Foreskin melanocyte (primary cell): ENCODE measurements at places on chromosomes 7 and 10.
A peak's percentile ranks its signal among the peaks of the same experiment; 100 is the strongest.

GRCh38 chr10:66678521-66678920, 247.3 kb upstream of the LRRTM3 start:
- DNase-seq, result no peak

DNA sequence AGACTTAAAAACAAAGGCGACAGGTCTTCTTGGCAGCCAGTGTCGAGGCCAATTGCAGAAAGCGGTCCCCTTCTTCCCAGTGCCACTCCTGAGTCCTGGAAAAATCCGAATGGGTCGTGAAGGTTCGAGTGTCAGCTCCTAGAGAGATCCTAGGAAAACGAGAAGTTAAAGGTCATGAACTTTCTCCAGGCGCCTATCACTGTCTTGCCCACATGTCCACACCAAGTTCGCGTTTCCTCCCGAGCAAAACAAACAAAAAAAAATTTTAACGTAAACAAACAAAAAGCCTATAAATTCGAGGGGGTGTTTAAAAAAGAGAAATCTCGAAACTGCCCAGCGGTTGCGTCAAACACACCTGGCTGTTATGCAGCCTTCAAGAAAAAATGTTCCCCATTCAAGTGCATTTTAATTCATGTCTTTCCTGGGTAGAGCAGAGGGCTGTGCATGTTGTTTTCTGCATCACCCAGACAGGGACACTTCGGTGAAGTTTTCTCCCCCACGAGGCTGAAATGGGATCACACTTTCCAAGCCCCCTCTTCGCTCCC, 1.5 kb downstream of the ARHGAP21 start:
- DNase-seq, result no peak

- DNase-seq, result no peak
These were observed 1.3 kb upstream of the CALCR start for GRCh38 chr7:93575555-93576399.

DNA sequence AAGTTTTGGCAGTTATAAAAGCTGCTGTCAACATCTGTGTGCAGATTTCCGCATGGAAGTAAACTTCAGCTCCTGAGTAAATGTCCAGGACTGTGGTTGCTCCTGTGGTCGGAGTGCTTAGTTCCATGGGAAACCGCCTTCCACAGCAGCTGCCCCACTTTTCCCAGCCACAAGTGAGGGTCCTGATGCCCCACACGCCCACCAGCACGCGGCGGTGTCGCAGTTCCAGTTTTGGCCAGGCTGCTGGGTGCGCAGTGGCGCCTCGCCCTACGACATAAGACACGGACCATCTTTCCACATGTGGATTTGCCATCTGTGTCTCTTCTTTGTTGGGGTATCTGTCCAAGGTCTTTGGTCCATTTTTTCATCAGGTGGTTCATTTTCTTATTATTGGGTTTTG, 167.1 kb downstream of the DIP2C start:
- no peak for DNase-seq

GRCh38 chr10:33459602-33460001, 125.1 kb upstream of the NRP1 start:
- peak; percentile 7 for DNase-seq

DNA sequence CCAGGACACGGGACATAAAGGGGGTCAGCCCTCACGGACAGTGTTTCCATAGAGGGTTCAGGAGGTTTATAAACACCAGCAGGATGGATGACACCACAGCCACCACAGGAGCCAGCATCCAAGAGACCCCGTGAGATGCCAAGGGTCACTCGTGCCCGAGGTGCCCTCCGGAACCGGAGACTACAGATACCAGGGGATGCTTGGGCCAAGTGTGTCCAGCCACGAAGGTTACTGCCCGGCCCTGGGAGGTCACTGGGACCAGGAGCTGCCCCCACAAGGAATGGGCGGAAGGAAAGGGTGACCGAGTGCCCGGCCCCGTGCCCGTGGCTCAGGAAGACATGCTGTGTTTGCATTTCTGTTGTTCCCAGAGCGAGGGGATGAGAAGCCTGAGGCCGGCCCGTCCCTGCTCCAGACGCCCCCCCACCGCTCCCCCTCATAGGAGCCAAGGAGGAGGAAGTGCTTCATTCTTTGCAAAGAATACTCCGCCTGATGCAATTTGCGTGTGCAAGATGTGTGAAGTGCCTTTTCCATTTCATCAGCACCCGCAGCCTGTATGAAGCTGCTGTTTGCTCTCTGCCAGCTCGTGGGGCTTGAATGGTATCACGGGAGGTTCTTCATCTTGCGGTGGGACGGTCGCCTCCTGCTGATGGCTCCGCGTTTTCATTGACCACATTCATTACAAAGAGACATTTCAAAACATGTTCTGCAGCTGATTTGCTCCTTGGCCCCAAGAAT, 176.4 kb downstream of the ELFN1 start:
- DNase-seq, result no peak

DNA sequence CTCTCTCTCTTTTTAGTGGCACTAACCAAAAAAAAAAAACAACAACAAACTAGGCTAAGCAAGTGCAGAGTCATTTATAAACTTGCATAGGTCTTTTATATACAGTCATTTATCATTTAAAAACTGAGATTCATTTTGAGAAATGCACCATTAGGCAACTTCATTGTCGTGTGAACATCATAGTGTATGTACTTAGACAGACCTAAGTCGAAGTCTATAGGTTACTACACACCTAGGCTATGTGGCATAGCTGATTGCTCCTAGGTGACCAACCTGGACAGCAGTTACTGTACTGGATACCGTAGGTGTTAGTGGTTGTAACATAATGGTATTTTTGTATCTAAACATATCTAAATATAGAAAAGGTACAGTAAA, 109.1 kb upstream of the SAMD8 start:
- DNase-seq, result no peak

GRCh38 chr7:20399521-20399920, 68.8 kb downstream of the ITGB8 start:
- DNase-seq, result peak; percentile 94

- DNase-seq, result no peak
These were observed 34.0 kb upstream of the R3HCC1L start for GRCh38 chr10:98100476-98100875.

DNA sequence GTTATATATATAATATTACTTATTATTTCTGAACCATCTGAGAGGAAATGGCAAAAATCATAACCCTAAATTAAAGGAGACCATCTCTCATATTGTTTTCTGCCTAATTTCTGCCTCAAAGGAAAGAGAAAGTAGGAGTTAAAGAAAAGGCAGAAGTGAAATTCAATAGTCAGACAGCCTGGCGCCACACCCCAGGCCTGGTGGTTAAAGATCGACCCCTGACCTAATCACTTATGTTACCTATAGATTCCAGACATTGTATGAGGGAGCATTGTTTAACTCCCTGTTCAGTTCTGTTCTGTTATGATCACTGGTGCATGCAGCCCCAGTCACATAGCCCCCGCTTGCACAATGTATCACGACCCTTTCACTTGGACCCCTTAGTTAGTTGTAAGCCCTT, 24.9 kb upstream of the CHST3 start:
- DNase-seq, result no peak

DNA sequence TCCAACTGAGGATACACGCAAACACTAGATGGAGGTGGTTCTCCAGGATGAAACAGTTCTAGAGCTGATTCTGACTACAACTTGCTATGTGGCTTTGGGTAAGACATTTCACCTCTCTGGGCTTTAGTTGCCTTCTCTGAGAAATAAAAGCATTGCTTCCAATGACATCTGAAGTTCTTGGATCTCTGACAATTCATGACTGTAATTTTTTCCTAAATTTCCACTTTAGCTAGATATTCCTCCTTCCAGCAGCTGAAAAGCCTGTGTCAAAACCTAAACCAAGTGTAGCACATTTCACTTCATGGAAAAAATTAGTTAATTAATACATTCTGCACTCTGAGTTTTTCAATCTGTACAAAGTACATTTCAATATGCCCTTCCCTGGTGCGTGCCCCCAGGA, 50.0 kb upstream of the ANK3 start:
- DNase-seq, result no peak

DNA sequence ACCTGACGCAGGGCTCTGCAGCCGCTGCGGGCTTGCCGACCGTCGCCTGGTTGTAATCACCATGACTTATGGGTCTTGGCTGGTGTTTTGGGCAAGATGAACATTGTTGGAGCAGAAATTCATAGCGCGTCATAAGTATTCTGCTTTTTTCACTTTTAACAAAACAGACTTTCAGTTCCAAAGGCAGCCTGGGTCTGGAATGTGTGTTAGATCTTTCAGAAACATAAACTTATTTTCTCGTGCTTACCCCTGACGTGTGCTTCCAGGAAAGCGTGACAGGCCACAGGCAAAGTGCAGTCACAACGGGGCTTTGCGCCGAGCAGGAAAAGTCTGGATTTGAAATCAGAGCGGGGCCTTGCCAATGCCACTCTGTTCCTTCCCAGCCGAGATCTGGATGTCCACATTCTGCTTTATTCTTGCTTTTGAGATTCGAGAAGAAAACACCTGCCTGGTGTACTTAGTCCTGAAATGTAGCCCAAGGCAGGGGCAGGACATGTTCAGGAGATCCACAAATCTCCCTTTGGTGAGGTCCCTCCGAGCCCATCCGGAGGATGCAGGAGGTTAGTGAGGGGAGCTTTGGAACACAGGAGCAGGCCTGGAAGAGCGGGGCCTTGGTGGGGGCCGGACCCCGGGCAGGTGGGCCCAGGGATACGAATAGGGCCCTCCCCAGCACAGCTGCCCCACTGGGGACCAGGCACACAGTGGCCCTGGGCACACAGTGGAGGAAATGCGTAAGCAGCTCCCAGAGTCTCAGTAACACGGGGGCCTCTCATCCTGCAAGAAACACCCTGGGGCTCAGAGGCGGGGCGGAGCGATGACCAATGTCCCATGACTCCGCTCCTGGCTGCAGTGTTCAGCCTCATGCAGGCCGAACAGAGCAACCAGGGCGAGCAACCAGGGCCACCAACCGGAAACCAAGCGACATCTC, 49.5 kb upstream of the EBF3 start:
- DNase-seq, result no peak

DNA sequence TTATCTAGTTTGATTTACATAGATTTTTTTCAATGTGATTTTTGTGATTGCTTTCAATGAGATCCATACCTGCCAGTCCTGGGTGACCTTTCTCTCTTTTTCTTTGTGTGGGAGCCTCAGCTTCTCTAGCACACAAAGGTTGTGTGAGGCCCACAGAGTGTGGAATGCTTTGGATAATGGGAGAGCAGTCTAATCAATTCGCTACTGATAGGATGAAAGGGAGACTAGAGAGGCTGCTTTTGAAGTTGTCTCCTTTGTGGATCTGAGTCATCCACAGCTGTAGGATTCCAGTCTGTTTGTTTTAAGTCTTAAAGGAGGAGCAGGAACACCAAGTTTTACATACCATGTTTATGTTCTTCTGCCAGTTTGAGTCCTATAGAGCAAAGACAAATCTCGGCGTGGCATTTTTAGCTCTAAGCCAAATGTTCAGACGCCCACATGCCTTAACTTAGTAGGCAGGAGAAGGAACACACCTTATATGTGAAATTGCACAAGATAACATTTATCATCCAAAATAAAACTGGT, 330.0 kb downstream of the ARL4A start:
- no peak for DNase-seq

DNA sequence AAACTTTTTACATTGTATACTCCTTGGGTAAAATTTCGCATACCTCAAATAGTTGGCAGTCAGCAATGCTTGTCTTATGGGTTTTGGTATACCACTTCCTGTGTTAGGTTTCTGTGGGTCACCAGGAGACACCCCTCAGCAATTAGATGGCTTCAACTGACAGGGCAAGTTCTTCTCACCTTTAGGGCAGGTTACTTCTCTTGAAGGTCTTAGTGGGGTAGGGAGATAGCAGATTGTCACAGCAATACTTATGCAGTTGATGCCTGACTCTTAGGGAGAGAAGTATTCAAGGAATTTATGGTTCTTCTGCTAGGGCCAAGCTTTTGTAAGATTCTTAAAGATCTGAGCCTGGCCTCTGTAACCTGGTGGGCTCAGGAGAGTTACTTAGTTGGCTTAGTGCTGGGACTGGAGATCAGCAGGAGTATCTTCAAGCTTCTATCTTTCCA, 42.9 kb downstream of the MKLN1 start:
- DNase-seq, result peak; percentile 15

GRCh38 chr10:63005246-63005645, 127.9 kb upstream of the NRBF2 start:
- DNase-seq, result peak; percentile 30

- DNase-seq, result no peak
These were observed 89.1 kb downstream of the PTPRN2 start for GRCh38 chr7:158498443-158499081.

- DNase-seq, result no peak
These were observed 727 bp upstream of the PDSS1 start for GRCh38 chr10:26696786-26697162.

DNA sequence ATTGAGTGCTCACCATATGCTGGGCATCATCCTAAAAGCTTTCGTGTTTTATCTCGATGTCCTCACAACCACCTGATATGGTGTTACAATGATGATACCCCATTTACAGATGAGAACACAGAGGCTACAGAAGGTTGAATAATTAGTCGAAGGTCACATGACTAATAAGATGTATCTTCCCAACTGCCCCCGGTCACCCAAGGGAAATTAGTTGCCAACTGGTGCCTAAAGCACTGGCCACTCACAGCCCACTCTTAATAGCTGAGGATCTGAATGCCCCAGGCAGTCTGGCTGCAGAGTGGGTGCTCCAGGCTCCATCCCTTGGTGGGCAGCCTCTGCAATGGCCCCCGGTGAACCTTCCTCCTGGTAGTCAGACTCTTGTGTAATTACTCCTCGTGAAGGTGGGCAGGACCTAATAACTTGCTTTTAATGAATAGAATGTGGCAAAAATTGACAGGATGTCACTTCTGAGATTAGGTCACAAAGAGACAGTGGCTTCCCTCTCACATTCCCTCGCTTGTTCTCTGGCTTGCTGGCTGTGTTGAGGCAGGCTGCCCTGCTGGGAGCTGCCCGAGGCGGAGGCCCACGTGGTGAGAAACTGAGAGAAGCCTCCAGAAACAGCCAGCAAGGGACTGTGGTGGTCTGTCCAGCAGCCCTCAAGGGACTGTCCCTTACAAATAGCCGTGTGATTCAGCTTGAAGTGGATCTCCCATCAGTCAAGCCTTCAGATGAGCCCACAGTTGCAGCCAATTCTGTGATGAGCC, 109.4 kb downstream of the ARHGAP22 start:
- no peak for DNase-seq

DNA sequence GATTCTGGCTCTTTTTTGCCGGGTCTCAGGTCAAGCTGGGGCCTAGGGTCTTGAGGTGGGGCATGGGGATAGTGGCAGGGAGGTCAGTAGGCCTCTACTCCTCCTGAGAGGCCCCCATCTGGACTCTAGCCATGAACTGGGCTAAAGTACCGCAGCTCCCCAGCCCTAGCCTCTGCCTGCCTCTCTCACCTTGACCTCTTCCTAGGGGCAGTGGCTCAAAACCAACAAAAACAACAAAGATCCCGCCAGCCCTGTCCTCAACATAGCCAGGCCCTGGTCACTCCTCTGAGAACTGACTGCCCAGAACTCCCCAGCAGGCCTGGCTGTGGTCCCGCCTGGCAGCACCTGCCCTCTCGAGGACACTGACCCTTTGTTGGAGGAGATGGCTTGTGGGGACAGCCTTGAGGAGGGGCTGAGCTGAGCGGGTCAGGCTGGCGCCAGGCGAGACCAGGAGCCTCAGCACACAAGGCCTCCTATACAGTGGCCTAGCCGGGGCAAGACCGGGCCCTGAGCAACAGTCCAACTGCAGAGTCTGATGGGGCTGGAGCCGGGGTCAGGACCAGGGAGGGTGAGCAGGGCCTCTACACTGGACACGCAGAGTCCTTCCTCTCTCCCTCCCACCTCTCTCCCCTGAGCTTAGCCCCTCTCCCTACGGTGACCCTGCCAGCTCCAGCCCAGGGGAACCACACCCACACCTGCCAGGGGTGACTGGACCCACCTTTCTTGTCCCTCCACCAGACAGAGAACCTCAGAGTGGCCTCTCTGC, 11.6 kb upstream of the PPIF start:
- no peak for DNase-seq
